ENCODE measurements at places on chromosomes 12 and 14. TPM values are rescaled to one million over a fixed set of nuclear protein-coding genes. Genes with fewer than 3 reads are reported as not detected.

DNA sequence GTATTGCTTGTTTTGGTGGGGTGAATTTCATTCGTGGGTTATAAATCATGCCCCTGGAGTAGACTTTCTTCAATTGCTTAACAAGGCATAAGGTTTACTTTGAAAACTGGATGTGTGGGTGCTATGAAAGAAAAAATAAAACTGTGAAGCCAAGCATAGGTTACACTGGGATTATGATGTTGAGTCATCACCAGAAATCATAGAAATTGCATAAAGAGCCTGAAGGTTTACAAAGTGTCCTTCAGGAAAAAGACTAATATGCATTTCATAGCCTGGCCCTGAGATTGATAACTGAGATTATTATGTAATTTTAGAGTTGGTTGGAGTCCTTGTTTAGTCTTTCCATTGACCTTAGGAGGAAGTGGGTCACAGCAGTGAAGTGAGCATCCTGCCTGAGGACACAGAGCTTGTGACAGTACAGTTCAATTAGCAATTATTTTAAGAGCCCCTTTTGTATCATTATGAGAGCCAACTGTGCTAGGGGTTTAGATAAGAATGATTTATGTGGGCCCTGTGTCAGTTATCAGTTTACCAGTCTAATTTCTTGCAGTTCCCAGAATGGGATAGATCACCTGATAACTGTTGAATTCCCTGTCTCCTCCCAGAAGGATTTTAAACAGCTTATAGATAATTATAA is 13.6 kb downstream of the LRRK2 start:
- DNase-seq, result no peak

DNA sequence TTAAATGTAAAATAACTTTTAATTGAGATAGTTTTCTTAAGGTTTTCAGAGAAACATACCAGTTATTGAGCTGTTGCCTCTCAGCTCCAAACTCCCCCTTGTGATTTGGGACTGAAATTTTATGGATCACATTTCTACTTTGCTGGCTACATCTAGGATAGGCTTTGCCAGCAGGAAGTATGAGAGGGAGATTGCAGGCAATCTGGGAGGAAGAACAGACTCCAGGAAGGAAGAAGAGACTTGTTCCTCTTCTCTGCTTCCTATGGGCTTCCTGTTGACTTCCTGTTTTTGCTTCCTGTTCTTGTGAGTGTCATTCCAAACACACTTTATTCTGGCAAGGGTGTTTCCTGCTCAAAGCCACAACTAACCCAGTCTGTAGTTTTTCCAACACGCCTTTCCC is 312.9 kb downstream of the ITPR2 start:
- no peak for DNase-seq

The FAM186B gene
- total RNA-seq, result 0.13 TPM

- peak; percentile 71 for DNase-seq
These were observed at the start of gene ACRBP for GRCh38 chr12:6647083-6647604. Gene ACRBP (minus strand): TSS chr12:6647432. CDS start chr12:6647366, 66 bp downstream.

GRCh38 chr14:104897330-104898194 is 27.1 kb upstream of the PLD4 start:
- DNase-seq, result no peak

DNA sequence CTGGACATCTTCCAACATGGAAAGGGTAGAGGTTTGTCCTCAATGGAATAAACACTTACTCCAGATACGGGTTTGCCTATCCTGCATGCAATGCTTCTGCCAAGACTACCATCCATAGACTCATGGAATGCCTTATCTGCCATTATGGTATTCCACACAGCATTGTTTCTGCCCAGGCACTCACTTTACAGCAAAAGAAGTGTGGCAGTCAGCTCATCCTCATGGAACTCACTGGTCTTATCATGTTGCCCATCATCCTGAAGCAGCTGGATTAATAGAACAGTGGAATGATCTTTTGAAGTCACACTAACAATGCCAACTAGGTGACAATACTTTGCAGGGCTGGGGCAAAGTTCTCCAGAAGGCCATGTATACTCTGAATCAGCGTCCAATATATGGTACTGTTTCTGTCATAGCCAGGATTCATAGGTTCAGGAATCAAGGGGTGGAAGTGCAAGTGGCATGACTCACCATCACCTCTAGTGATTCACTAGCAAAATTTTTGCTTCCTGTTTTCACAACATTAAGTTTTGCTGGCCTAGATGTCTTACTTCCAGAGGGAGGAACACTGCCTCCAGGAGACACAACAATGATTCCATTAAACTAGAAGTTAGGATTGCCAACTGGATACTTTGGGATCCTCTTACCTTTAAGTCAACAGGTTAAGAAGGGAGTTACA is 140.4 kb downstream of the SLC35F4 start:
- no peak for DNase-seq

DNA sequence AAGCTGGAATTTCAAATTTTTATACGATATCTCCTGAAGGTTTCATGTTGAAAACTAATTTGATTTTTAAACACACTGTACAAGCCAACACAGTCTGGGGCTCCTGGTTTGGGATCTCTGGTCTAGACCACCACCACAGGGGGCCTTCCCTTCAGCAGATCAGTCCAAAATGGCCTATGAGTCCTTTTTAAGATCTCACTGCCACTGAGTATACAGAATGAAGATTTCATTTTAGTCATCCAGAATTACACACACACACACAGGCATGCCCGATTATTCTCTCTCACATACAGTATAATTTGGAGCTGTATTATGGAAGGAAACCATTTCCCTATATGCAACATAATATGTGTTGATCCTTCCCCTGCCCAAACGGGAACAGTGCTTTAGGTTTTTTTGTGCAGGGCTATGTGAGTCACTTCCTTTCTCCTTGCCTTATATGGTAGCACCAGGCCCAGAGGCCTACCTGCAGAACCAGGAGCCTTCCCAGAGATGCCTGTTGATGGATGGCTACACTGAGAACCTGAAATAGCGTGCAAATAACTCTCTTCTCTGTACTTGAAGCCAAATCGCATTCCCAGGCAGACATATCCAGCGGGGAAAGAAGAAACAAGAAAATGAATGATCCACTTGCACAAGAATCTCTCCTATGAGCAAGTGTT is 28.1 kb upstream of the WNK1 start:
- DNase-seq, result no peak

The HOXC12 gene
- total RNA-seq, result not detected

GRCh38 chr12:112362310-112362709 is 19.9 kb downstream of the HECTD4 start:
- DNase-seq, result no peak

GRCh38 chr14:22112004-22112403 is 438.4 kb upstream of the OR4E1 start:
- DNase-seq, result no peak

The LRP1 gene
- total RNA-seq, result 0.76 TPM

DNA sequence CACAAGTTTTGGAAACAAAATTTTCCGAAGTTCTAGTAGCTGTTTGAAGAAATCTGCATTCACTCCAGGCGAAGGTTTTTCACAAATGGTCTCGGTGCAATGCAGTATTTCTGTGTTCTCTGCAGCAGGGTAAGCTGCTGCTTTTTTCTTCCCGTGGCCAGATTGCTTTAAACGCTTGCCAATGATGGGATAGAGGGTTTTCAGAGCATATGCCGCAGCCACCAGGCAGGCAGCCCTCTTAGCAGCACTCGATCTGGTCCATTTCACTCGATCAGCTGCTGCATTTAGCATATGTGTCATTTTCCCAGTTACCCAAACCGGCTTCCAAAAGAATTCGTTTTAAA is 315 bp downstream of the ABCD2 start:
- DNase-seq, result no peak

GRCh38 chr12:123271001-123271668 is 521 bp downstream of the CDK2AP1 start:
- no peak for DNase-seq

DNA sequence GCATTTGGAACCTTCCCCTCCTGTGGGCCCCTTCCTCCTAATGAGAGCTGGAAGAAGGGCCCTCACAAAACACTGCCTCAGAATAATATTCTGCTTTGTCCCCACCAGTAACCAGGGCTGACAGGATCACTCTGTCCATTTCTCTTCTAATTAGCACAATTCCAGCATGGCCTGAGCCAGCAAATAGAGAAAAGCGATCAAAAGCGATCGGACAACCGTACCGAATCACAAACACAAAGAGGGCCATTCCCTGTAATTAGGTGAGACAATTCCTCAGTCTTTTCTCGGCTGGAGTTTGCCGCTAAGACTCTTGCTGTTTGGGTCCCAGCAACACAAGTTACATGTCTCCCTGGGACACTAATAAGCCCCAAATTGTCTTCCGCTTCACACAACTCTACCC is 35.6 kb upstream of the VSX2 start:
- DNase-seq, result no peak

- no peak for DNase-seq
These were observed 193.5 kb upstream of the CNOT2 start for GRCh38 chr12:70049596-70050360.

GRCh38 chr12:3203713-3204112 is 126.5 kb downstream of the TSPAN9 start:
- no peak for DNase-seq

The GSC gene
- total RNA-seq, result not detected

The STXBP6 gene
- total RNA-seq, result 34.5 TPM

DNA sequence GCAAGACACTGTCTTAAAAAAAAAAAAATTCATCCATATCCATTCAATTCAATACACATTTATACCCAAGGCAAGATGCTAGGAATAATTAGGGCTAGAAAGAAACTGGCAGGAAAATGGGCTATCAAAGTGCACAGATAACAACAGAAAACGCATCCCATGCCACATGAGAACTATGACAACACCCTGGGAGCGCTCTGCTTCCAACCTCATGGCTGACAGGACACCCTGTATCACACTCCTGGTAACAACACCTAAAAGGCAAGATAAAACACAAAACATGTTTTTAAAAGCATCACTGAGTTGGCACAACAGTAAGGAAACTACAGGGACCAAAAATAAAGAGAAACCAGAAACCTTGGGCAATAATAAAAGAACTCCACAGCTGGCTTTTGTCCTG is 54.9 kb downstream of the ZFYVE21 start:
- DNase-seq, result no peak

The BAZ1A gene
- total RNA-seq, result 38.1 TPM

- DNase-seq, result no peak
These were observed 4.1 kb downstream of the SHMT2 start for GRCh38 chr12:57233357-57234232.

The CISTR gene
- total RNA-seq, result not detected

- DNase-seq, result peak; percentile 59
These were observed 226.7 kb downstream of the GXYLT1 start for GRCh38 chr12:41917938-41918341.

GRCh38 chr12:76010732-76011458 is 20.7 kb downstream of the PHLDA1 start:
- DNase-seq, result no peak

The CCDC175 gene
- total RNA-seq, result not detected

- no peak for DNase-seq
These were observed 24.9 kb downstream of the CRACR2A start for GRCh38 chr12:3727877-3728632.

- DNase-seq, result no peak
These were observed 124.3 kb downstream of the FBXL14 start for GRCh38 chr12:1470051-1470450.

GRCh38 chr12:88419794-88420193 is 160.5 kb downstream of the KITLG start:
- no peak for DNase-seq

- no peak for DNase-seq
These were observed 319.4 kb downstream of the KCNC2 start for GRCh38 chr12:74890237-74890599.

DNA sequence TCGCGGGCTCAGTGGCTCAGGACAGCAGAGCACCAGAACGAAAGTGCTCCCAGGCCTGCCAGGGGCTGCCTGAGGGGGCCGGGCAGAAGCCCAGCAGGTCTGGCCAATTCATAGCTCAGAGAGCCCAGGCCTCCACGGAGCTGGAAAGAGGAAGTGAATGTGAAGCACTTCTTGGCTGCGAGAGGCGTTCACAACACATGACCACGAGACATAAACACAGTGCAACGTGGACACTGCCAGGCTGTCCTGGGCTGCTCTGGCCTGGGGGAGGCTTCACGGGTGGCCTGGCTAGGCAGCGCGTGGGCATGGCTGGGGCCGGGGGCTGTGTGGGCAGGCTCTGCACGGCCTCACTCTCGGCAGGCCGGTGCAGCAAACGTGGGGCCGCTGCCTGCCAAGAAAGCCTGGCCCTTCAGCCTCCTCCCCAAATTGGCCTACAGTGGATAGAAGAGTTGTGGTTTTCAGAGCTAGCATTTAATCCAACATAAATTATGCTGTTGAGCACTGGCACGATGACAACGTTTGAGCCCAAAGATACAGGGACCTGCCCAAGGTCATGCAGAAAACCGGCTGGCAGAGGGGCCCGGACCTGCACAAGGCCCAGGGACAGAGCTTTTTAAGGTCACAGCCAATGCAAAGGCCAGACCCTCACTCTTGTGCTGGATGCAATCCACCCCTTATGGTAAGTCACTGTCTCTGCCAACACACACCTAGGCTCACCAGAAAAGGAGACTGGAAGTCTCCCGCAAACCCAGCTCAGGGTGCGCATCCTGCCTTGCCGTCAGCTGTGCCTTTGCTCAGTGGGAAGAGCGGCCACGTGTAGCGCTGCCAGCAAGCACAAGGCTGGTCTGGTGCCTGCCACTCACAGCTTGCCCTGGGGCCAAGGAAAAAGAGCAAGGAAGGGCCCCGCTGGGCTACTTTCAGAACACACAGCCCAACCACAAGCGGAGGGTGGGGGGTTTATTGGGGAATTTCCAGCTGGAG is 8.6 kb downstream of the SLC25A29 start:
- DNase-seq, result peak; percentile 70

GRCh38 chr12:83057436-83057835 is 370.7 kb downstream of the TMTC2 start:
- DNase-seq, result peak; percentile 19

The TPPP2 gene
- total RNA-seq, result not detected

DNA sequence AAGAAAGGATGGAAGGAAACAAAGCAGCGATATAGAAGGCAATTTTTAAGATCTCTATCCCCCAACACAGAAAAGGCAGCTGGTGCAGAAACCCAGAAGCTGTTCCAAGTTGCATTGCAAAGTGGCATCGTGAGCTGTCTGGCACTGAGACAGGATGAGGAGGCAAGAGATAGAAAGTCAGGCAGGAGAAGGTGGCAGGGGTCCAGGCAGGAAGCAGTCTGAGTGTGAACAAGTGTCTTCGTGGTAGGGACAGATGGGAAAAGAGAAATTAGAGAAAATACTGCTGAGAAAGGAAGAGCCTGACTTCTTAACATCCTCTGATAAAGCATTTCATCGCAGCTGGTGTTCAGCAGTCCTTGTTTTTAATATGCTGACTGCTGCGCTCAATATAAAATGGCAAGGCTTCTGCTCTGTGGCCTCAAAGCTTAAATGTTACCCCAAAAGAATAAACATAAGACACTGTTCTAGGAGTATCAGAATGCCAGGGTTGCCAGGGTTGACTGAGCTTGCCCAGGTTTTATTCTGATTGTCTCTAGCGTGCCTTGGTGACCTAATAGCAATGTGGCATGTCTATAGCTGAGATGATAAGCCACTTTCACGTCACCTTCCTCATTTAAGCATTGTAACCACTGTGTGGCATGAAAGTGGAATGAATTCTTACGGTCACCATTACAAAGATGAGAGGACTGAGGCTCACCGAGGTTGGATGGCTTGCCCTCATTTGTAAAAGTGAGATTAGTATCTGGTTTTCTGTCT is 397.6 kb downstream of the NUAK1 start:
- peak; percentile 42 for DNase-seq
